ENCODE measurements at places on chromosomes 2 and 18.

DNA sequence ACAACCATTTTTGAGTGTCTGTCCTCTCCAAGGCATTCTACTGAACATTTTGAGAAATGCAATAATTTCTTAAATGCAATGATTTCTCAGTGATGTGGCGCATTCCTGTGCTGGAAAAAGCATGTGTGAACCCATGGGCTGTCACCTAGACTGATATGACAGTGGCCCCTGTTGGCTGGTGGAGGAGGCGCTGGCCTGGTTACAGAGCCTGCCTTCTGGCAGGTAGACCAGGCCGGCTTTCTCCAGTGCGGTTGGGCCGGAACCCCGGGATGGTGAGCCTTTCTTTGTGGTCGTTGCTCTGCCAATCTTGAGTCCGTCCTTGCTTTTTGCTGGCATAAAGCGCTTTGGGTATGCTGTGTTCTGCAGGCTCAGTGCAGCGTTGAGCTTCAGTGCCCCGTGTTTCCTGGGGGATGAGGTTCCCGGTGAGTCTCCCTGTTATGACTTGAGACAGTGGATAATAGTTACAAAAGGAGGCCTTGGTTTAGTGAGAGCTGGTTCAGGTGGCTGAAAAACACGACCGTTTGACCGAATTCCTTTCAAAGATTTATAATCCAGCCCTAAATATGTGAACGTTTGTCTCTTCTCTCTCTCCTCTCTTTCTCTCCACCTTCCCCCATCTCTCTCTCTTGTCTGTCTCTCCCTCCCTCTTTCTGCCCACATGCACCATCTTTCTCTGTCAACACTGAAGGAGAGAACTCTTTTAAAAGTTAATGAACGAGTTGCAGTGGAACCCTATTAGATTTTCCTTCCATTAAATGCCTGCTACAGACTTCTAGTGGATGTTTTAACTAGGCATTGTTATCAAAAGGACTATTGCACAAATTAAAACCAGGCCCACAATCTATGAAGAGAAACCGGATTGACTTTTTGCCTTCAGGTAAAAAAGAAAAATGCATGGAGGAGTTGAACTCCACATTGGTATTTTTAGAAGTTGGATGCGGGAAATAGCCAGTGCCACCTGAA, 34.0 kb downstream of the TSHZ1 start:
- DNase-seq = peak; percentile 22

DNA sequence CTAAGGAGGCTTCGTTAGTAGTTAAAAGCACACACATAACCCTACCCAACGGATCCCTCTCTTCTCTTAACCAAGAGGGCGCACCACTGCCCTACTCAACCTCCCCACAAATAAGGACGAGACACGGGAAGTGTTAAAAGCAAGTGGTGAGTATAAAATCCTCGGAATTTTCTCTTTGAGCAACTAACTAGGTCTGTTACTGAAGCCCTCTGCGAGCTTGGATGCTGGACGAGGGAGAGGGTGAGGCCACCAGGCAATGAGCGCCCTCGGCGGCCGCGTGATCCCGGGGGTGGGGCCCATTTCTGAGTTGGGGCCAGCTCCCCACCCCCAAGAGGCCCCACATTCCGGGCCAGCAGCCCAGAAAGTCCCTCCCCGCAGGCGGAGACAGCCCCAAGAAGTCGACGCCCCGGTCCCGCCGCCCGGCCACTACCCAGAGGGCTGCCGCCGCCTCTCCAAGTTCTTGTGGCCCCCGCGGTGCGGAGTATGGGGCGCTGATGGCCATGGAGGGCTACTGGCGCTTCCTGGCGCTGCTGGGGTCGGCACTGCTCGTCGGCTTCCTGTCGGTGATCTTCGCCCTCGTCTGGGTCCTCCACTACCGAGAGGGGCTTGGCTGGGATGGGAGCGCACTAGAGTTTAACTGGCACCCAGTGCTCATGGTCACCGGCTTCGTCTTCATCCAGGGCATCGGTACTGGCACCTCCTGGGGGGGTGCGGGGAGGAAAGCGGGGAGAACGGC, at the start of gene CYBRD1:
Gene CYBRD1 (plus strand): TSS at position 423 of the 736 bp plus-strand sequence. CDS start 72 bp downstream, at position 495.
- peak; percentile 91 for DNase-seq

DNA sequence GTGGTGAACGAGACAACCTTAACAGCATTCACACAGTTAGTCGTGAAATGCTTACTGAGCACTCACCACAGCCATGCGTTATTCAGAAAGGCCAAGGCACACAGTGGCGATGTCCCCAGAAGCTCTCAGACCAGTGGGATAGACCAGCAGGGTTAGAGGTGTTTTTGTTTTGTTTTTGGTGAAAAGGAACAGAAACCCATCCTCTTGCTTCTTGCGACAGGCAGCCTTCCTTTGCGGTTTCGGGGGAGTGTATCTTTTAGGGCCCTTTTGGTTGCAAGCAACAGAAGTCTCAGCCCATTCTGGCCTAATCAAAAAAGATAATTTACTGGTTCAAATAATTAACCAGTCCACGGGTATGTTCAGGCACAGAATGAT, 4.7 kb downstream of the GNLY start:
- no peak for DNase-seq

DNA sequence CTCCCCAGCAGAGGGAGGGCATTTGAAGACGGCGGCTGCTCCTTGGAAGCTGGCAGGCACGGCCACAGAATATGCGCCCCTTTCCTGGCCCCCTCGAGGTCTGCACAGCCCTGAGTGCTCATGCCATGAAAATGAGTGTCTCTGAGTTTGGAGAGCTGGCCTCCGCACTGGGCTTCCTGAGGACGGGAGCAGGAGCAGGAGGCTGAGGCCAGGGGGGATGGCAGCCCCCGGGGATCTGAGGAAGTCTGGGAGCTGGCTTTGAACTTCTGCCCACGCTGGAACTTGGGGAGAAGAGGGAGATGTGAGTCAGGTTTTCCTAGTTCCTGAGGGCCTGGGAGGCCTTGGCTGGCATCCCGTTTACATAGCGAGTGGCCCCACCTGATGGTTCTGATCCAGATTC, 47.0 kb downstream of the RRM2 start:
- DNase-seq = no peak

- peak; percentile 73 for DNase-seq
Observed at GRCh38 chr2:156537141-156537540, 101.0 kb downstream of the GPD2 start.

DNA sequence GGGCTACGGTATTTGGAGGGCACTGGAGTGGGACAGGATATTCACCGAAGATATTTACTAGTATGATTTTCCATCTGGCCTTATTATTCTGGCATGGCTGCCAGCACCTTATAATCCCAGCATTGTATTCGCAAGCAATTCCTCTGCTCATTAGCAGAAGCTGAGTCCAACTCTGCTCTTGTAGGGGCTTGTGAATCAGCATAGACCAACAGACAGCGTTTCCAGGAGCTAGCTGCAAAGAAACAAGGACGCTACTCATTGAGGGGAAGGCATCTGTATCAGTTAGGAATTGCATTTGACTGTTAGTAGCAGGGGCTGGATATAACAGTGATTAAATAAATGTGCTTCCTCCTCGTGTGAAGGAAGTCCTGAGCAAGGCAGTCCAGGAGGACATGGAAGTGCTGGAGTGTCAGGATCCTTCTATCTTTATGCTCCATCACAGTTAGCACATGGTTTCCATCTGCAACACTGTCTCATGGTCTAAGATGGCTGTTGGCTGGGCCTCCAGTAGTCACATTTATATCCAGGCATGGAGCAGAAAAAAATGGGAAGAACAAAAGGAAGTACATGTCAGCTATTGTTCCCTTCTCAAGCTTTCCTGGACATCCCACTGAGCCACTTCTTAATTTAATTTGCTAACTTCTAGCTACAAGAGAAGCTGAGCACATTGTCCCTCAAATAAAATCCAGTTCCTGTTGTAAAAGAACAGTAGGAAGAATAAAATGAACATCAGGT, 214.1 kb downstream of the C1D start:
- DNase-seq = no peak

DNA sequence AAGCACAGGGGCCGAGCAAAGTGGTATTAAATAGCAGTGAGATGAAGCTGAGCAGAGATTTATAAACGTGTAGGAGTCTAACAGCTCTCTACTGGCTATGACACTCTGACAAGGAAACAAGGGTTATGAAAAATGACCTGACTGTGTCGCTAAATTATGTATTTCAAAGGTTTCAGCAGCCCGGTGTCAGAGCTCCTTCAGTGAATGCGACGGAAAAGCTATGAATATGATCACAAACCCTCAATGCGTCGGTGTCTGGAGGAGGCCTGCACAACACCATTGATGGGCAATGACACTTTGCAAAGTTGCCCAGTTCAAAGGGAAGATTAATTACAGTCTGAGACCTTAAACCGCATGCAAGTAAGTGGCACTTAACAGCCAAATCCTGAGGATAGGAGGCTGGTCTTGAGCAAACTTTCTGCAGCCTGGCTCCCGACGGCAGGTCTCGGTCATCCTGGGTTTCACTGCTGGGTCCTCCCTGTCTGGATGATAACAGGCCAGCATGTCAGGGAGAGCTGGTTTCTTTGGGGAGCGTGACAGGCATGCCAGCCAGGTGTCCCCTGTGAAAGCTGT, 615.1 kb upstream of the SALL3 start:
- no peak for DNase-seq

DNA sequence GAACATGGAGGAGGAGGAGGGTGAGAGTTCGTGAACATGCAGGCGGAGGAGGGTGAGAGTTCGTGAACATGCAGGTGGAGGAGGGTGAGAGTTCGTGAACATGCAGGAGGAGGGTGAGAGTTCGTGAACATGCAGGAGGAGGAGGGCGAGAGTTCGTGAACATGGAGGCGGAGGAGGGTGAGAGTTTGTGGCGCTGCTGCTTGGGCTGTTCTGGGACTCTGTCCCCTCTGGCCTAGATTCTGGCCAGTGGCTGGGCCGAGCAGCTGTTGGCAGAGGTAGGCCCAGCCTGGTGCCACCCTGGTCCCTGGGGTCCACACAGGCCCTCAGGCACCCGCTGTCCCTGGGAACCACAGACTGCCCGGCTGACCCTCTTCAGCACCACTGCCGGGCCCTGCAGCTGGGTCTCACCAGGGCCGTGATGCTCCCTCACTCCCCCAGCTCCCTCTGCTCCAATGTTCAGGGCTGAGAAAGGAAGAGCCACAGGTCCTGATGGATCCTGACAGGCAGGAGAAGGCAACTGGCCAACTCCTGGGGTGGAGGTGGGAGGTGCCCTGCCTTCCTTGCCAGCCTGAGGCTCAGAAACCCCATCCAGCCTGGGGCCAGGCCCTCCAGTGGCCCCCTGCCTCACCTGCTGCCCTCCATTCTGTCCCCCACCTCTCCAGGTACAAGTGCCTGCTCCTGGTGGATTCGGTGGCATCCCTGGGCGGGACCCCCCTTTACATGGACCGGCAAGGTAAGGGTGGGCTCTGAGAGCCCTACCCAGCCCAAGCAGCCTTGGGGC, 3.9 kb downstream of the AGXT start:
- DNase-seq = no peak

DNA sequence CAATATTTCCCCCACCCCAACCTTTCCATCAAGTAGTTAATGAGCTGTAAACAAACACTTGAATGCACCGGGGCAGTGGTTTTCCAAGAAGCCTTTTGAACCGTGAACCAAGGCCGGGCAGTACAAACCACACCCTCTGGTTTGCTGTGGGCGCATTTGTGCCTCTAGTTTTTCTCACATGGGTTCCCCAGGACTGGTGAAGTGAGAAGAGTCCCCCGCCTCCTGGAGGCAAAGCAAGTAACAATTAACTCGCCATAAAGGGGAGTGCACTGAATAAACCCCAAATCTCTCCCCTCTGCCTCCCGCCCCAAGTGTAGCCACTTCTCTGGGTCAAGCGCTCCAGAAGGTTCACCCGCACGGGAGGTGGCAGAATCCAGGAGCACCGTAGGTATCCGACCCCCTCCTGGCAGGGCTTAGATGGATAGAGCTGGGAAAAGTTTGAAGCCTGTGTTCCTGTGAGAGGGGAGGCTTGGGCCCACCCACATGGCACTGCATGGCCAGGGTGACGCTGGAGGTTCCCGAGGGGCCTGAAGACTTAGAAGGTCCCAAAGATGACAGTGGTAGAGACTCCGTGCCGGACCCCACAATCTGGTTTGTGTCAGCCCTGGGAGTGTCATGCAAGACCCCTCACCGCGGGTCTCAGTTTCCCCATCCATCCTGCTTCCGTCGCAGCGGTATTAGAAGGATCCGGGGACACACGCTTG, 182.2 kb downstream of the SMAD2 start:
- DNase-seq = no peak

DNA sequence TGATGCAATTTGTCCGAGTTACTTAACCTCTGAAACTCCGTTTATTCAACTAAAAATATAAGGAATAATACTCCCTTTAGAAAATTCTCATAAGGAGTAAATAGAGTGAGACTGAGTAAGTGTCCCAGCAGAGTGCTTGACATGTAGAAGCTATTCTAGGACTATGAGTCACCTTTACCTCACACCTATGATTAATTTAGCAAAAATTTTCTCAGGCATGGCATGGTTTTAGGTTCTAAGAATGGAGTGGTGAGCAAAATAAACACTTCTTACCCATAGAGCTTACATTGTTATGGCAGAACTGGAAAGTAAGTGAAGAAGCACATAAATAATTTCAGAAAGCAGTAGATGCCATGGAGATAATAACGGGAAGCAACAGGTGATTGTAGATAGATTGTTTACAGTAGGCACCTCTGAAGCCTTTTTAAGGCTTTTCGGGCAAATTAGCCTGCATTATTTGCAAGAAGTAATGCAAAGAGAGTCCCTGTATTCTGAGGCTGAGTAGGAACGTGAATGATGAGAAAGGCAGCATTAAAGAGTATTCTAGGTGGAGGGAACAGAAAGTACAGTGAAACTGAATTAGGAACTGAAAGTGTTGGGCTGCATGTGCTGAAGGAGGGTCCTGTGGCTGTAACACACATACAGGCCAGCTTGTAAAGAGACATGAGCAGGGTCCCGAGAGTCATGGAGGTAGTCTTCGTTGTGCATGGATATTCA, 209.2 kb downstream of the ZNF407 start:
- peak; percentile 73 for DNase-seq

DNA sequence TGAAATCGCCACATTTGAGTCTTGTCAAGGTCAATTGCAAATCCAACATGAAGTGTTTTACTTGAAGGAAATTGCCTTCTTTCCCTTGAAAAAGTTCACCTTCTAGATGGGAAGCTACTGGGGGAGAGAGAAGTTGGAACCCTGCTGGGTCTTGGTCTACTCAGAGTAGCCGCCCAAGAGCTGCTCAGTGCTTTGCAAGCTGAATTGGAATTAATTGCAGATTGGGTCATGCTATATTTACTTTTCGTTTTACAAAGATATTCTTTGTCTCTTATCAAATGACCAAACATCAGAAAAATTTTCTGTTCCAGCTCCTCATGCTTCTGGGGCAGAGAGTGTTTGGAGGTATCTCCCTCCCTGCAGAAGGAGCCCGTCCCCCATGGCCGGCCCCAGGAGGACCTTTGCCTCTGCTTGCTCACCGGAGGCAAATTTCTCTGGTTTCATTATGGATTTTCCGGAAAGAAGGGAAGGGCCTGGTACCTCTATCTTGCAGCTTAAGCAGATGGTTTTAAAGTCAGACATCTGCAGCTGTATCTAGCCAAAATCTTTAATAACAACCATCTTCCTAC, 289.7 kb downstream of the MYT1L start:
- no peak for DNase-seq

GRCh38 chr2:217588266-217588665, 414.5 kb downstream of the TNS1 start:
- DNase-seq = no peak

Measured in fibroblast of skin of scalp (primary cell).